DMS153 (cell line): ENCODE measurements at places on chromosomes 12 and 14.
A peak's percentile ranks its signal among the peaks of the same experiment; 100 is the strongest.

GRCh38 chr12:122610207-122610606 lies 83.2 kb downstream of the KNTC1 start:
- no peak for DNase-seq

DNA sequence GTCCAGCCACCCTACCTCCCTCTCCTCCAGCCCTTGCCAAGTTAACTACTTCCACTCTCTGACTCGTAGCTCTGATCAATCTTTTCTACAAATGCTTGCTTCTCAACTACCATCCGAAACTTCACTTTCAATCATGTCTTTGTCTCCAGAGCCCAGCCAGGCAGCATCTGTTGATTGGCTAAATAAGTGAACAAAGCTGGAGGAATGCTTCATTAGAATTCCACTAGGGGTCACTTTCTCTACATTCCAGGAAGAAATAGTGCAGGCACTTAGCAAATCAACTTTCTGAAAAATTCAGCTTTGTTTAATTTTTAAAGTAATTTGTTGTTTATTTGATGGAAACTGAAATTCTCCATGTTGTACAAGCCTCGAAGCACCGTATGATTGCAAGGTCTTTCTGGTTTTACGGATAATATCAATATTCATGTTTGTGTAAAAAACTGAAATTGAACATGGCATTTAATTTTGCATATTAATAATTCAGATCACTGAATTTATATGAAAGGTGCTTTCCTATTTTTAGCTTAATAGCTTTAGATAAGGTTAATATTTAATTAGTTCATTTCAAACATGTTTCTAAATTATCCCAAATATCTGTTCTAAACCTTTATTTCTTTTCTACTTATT lies 32.4 kb upstream of the HELB start:
- peak; percentile 15 for DNase-seq

GRCh38 chr14:71933001-71933587 lies 865 bp downstream of the RGS6 start:
- peak; percentile 16 for DNase-seq

- DNase-seq = no peak
Measured at GRCh38 chr12:73950507-73950906, 587.1 kb upstream of the ATXN7L3B start.

- DNase-seq = peak; percentile 8
Measured at GRCh38 chr12:26135010-26135420, 10.2 kb upstream of the BHLHE41 start.

DNA sequence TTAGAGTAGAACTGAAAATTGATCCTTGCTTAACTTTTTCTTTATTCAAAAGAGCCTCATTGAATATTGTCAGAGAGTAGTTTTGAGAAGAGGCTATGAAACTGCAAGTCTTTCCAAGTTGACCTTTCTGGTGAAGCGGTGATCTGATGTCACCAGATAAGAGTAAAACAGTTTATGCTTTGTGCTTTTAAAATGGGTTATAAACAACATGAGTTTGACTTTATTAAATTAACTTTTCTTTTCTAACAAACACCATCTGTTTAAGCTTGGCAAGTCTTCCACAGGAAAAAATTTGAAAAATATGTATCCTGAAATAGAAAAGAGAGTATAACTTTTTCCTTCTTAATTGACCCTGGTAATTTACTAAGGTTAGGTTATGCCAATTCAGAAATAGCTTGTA lies 408.7 kb upstream of the NOVA1 start:
- no peak for DNase-seq

DNA sequence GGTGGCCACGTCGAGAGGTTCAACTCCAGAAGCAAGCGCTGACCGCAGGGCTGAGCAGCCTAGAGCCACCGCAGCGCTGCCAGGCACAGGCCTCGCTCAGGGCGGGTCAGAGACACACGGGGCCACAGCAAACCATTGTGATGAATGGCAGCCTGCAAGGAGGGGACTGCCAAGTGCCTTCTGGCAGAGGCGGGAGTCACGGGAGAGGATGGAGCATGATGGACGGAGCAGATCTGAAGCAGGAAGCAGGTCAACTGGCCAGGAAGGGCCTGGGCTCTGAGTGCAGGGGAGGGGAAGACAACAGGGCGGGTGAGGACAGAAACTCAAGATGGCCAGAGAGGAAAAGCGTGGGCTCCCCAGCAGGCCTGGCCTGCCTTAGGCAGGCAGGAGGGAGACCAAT lies 49.8 kb downstream of the CDC42BPB start:
- DNase-seq = no peak

DNA sequence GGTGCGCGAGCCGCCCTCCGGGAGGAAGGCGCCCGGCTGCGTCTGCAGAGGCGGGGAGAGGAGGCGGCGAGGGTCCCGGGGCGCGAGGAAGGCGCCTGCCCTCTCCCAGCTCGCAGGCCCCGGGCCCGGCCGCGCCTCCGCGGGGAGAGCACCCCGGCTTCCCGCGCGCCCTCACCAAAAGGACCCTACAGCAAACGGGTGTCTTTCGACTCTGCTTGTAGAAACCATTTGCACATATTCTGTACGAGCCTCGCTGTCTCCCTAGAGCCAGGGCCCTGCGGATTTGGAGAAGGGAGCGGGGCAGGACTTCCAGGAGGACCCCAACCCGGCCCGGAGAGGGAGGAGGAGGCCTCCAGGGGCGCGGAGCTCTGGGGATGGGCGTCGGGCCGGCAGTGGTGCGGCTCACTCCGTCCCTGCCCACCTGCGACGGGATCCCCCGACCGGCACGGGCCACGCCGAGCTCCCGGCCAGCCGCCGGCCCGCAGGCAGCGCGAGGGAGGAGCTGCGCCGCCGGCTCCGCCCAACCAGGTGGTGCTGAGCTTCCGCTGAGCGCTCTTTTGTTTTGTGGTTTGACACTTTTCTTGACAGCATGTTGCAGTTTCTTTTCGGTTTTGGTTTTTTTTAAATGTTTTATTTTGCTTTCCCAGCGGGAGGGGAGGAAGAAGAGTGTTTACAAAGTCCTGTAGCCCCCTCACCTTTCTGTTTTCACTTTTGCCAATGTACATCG lies 103.3 kb upstream of the FKBP4 start:
- DNase-seq = peak; percentile 5

DNA sequence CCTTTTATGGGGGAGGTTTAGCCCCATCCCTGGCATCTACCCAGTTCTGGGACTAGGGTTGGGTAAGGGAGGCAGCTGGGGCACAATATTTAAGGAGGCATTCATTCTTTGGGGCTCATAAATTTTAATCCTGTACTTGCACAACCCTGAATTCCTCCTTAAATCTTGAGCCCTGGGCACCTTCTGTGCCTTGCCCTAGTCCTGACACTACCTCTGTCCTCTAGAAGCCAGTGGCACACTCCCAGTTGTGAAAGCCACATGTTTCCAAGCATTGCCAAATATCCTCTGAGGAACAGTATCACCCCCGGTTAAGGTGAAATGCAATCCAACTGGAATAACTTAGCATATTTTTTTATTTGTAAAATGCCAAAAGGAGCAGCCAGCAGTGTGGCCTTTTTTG lies 36.6 kb downstream of the SLC16A7 start:
- DNase-seq = no peak

DNA sequence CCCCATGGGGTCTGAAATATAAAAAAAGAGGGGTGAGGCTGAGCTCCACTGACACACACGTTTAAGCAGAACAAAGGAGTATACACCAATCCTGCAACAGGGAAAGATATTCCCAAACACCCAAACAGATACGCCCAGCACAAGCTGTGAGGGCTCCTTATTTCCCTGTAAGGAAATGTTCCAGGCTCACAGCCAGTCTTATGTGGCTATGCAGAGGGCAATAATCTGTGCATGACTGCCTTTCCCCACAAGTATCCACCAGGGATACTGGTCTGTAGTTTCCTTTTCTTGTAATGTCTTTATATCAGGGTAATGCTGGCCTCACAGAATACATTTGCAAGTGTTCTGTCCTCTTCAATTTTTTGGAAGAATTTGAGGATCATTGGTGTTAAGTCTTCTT lies 141.7 kb upstream of the DAAM1 start:
- no peak for DNase-seq

DNA sequence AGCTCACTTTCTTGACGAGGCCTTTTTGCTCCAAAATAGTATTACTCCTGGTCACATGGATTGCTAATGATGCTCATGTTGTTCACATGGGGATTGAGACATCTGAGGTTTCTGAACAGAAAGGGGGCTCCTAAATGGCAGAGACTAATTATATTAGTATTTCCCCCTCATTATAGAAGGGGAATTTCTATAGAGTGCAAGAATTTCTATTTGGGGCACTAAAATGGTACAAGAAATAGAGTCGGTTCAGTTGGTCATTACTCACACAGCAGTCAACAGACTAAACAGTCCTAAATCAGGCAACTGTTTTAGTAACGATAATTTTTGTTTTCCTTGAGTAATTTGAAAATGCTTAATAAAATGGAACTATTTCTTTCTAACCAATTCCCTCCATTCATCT lies 108.9 kb downstream of the DACT1 start:
- DNase-seq = no peak

GRCh38 chr14:51487848-51488247 lies 163.9 kb upstream of the FRMD6 start:
- no peak for DNase-seq

DNA sequence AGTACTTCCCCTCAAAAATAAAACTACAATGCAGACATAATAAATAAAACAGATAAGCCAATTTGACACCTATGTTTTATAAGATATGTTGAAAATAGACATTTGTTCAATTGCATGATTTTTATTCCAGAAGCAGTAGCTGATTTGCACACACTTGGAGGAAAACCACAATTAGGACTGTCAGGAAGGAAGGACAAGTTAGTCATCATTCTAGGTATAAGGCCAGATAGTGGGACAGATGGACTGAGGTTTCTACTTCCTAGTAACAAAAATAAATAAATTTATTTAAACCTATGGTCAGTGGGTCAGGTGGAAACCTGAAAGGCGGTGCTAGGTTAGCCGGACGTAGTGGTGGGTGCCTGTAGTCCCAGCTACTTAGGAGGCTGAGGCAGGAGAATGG lies 141.8 kb upstream of the RASSF8 start:
- DNase-seq = no peak

DNA sequence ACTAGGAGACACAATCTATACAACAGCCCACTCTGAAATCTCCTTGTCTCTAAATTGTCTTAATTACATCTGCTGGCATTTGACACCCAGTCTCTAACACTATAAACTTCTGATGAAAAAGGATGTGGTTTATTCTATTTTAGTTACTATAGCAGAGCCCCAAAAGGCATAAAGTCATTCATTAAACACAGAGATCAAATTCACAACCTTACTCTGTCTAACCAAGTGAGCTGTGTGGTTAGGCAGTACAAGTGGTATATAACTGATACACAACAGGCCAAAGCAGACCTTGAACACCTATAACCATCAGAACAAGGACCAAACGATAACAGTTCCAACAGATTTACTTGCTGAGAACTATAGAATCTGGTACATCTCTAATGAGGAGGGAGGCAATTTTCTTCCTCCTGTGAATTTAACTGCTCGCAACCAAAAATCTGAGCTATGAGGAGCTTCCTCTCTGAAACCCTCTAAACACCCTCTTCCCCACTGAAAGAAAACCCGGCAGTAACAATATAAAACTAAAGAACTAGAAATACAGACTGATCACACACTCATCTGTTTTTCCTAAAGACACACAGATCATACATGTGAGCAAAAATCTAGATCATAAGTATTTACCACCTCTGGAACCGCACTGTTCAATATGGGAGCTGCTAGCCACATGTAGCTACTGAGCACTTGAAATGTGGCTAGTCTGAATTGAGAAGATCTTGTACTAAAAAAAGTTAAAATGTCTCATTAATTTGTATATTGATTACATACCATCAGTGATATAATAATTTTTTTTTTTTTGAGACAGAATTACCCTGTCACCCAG lies 17.7 kb downstream of the SPPL3 start:
- no peak for DNase-seq

GRCh38 chr12:45729233-45730083 lies at the start of gene ARID2:
TSS of gene ARID2 (plus strand) at chr12:45729706. CDS start at chr12:45729837, 131 bp downstream.
- no peak for DNase-seq

- DNase-seq = no peak
Measured at GRCh38 chr12:132444957-132445883, 44.7 kb upstream of the FBRSL1 start.

DNA sequence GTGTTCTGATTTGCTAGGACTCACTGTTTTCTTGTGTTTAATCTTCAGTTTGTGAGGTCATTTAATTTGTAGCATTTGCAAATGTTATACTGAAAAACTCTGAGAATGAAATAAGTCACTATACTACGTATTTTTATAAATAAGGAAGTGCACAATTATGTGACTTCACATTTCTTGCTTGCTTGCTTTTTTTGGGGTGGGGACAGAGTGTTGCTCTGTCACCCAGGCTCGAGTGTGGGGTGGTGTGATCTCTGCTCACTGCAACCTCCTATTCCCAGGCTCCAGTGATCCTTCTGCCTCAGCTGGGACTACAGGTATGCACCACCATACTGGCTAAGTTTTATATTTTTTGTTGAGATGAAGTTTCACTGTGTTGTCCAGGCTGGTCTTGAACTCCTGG lies 32.7 kb downstream of the RBM25 start:
- no peak for DNase-seq

- no peak for DNase-seq
Measured at GRCh38 chr12:45089411-45090075, 38.6 kb upstream of the DBX2 start.

DNA sequence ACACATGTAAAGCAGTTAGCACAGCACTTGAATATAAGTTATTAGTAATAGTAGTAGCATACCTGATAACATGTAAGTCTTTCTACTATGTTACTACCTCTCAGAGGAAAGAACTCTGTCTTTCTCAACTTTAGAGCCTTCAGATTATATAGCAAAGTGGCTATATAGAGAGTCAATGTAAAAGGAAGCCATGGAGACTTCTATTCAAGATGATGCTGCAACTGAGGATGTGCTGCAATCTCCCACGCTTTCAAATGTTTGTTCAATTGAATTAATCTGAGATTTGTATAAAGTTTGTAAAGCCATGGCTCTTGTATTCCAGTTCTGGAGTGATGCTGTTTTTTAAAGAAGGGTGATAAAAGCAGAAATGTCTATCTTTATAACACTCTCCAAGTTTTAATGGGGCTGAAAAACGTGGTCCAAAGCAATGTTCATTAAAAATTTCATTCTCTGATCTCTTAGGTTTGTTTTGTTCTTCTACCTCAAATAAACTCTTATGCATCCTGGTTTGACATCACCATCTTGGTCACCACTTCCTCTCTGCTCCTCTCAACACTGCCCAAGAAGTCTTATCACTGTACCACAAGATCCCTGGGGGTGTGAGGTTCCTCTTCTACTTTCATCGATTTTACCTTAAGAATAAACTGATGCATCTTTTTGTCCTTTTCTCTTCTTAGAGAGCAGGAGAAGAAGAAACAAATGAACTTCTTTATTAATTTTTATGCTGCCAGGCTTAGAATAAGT lies 40.6 kb downstream of the C12orf42 start:
- no peak for DNase-seq

- DNase-seq = peak; percentile 75
Measured at GRCh38 chr12:47779301-47779942, 6.4 kb downstream of the SLC48A1 start.

- no peak for DNase-seq
Measured at GRCh38 chr14:77613201-77613600, 3.2 kb downstream of the SPTLC2 start.
